ENCODE measurements at places on chromosomes 3 and 15.

- DNase-seq = peak; percentile 60
These were observed 33.2 kb downstream of the SLC25A26 start for GRCh38 chr3:66253790-66254620.

GRCh38 chr3:128081226-128081625, 29.0 kb downstream of the SEC61A1 start:
- no peak for DNase-seq

DNA sequence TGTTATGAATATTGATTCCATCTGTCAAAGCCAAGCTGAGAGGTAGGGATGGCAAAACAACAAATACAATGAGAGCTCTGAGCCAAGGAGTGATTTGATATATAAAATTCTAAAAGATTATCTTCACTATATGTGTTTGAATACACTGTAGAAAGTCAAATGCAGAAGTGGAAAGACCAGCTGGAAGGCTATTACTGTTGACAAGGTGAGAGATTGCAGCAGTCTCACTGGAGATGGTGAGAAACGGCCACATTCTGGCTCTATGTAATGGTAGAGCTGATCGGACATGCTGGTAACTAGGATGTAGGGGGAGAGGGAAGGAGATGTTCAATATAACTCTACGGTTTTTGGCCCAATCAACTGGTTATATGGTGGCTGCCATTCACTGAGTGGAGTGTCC, 434.2 kb upstream of the SUCLG2 start:
- no peak for DNase-seq

- peak; percentile 23 for DNase-seq
These were observed 113.9 kb downstream of the TLE3 start for GRCh38 chr15:69983696-69984265.

- DNase-seq = no peak
These were observed 87.6 kb downstream of the RYK start for GRCh38 chr3:134163096-134163495.

- peak; percentile 98 for DNase-seq
These were observed 213.7 kb downstream of the PDCD6IP start for GRCh38 chr3:34012102-34012461.

DNA sequence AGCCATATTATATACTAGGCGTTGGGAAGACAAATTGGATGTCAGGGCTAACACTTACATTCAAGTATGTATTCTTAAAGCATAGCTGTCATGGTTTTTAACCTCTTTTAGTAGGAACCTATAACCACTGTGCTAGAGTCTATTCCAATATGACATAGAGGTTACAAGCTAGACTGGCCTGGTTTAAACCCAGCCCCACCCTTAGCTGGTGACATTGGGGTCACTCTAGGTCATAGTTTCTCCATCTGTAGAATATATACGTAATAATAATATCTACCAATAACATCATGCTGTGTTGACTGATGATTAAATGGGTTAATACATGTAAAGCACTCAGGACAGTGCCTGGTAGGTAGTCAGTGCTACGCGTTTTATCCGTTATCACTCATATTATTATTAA, 16.7 kb downstream of the NRROS start:
- no peak for DNase-seq

DNA sequence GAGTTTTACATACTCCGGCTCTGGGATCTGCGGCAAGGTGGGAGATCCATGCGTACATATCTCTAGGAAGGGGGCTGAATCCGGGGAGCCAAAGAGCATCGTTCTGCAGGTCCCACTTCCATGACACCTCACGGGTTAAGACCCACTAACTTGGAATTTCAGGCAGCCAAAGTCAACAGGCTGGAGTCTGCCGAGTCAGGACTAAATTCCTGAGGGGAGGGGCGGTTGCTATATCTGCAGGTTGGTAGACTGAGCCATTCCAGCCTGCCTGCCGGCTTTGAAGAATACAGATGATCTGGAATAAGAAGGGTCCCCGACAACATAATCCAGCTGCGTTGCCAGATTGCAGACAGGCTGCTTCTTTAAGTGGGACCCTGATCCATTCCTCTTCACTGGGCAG, 65.4 kb upstream of the PEX5L start:
- DNase-seq = no peak

DNA sequence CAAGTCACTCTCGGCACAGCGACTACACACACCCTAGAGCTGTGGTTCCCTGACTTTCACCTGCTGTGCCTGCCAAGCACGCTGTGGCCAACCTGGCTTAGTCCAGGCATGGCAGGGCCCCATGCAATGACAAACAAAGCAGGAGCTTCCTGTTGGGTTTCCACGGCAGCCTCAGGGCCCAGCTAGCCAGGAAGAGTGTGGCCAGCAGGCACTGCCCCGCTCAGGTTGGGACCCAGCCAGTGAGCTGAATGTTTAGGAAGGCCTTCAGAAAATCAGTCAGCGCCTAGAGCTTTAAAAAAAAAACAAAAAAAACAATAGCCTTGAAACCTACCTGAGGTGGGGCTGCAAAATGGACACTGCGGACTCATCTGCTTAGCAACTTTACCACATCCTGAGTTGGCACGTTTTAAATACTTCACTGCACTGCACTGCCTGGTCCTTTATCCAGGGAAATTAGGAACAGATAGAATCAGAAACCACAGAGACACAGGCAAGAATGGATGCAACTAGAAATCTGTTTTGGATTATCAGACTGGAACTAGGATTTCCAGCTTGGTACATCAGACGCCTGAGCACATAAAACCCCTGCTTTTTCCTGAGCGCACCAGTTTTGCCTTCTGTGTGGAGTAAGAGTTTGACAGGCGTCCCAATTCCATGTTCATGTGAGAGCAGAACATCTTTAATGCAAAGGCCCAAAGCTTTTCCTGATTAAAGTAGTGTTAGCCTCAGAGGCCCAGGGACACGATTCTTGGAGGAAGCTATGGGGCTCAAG, 36.2 kb upstream of the LDHAL6B start:
- DNase-seq = peak; percentile 90

GRCh38 chr3:23219117-23219516, 16.0 kb downstream of the UBE2E2 start:
- peak; percentile 47 for DNase-seq

- no peak for DNase-seq
These were observed 10.3 kb downstream of the PFKFB4 start for GRCh38 chr3:48546203-48546829.

- no peak for DNase-seq
These were observed 102.0 kb upstream of the BNIP2 start for GRCh38 chr15:59791079-59791478.

GRCh38 chr3:10136426-10137005, 5.1 kb upstream of the VHL start:
- no peak for DNase-seq

- DNase-seq = no peak
These were observed 68.1 kb downstream of the TRIM69 start for GRCh38 chr15:44804298-44805046.

DNA sequence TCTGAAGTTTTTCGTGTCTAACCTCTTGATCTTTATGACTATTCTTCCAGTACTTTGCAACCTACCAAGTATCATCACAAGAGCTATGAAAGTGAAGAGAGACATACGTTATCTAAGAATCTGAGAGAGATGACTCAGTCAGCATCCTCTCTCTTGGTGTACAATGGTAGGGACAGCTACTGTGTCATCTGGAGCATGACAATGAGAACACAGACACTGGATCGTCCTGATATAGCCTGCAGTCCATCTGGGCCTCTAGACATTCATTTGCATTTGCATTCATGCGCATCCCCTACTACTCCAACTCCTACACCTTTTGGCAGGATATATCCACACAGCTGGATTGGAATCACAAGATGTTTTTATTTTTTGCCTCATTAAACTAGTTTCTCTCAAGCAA, 115.2 kb downstream of the PEX5L start:
- DNase-seq = no peak

DNA sequence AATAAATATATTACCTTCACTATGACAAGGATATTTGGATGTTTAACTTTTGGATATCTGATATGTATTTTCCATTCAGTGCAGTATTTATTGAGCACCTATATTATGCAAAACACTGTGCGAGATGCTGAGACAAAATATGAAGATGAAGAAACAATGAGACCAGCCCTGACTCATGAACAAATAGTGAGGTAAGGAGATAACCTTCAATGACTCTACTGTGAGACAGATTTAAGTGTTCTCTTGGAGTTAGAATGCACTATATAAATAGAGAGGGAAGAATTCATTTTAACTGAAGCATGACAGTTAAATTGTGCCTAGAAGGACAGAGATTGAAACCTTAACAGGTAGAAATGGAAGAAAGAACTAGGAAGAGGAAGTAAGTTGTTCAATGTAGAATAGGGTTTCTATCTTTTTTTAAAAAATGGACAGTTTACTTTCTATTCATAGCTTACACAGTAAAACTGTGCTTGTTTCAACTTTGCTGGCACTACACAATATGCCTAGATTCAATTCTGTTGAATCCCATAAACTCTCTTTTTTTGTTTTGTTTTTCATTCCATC, 124.2 kb downstream of the ZBTB20 start:
- peak; percentile 19 for DNase-seq

- no peak for DNase-seq
These were observed 62.3 kb upstream of the GATA2 start for GRCh38 chr3:128555098-128555825.

DNA sequence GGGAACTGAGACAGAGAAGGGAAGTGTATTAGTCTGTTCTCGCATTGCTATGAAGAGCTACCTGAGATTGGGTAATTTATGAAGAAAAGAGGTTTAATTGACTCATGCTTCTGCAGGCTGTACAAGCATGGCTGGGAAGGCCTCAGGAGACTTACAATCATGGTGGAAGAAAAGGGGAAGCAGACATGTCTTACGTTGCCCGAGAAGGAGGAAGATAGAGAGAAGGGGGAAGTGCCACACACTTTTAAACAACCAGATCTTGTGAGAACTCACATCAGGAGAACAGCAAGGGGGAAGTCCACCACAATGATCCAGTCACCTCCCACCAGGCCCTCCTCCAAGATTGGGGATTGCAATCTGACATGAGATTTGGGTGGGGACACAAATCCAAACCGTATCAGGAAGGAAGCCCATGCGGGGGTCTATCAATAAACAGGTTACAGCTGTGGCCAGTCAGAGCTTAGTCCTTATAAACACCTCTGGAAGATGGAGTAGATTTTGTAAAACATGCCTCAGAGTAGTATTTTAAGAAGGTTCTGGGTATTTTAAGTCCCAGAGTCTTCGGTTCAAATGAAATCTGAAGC, 153.9 kb downstream of the GHSR start:
- DNase-seq = no peak

GRCh38 chr3:150237490-150237889, 170.6 kb upstream of the TSC22D2 start:
- peak; percentile 89 for DNase-seq

DNA sequence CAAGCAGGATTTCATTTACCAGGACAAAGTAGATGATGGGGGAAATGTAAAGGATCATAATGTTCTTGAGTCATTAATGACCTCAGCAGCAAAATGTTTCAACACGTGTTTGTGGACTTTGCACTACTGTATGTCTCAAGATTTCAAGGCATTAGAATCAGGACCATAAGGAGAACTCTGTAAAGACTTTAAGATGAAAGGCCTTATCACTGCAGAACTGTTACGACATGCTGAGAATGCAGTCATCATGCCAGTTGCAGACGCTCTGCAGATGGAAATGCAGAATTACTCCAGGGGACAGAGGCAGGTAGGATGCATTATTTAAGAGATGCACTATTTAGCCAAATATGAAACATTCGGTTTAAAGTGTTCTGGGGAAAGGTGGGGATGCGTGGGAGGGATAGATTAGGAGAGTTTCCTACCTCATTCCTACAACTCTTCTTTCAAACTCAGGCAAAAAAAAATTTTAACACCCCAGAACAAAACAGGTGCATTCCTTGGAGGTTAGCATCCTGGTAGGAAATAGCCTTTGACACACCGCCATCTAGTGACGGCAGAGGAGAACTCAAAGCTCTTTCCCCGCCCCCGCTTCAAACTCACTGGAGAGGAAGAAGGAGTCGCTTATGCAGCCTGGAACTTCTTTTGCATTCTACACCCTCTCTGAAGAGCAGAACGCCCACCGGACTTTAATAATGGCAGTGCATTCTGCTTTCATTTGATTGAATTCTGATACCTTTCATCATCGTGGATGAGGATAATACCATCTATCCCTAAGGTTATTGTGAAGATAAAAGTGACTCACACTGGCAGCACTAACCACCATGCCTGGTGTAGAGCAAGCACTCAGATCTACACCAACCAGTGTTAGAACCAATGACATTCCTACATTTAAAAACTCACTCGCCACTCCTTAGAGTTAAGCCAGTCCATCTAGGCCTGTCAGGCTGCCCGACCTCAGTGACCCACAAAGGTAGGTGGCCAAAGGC, 43.1 kb upstream of the TOPAZ1 start:
- peak; percentile 64 for DNase-seq

DNA sequence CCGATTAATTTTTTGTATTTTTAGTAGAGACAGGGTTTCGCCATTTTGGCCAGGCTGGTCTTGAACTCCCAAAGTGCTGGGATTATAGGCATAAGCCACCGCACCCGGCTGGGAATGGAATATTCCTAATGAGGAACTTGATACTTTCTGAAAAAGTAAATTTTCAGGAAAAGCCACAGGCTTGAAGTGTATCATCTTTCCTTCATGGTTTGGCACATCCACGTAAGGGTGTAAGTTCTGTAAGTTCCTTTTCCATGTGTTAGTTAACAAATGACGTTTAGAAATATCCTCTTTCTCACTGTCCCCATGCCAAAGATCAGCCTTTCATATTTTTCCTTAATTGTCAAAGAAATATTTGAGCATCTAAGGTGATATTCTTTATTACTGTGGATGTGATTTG, 24.9 kb downstream of the TMEM45A start:
- no peak for DNase-seq

- no peak for DNase-seq
These were observed 323.8 kb upstream of the AZI2 start for GRCh38 chr3:28672406-28672805.

- no peak for DNase-seq
These were observed 110.1 kb upstream of the TGFBR2 start for GRCh38 chr3:30496066-30496966.

- no peak for DNase-seq
These were observed 66.7 kb downstream of the SLC24A1 start for GRCh38 chr15:65688462-65688861.

DNA sequence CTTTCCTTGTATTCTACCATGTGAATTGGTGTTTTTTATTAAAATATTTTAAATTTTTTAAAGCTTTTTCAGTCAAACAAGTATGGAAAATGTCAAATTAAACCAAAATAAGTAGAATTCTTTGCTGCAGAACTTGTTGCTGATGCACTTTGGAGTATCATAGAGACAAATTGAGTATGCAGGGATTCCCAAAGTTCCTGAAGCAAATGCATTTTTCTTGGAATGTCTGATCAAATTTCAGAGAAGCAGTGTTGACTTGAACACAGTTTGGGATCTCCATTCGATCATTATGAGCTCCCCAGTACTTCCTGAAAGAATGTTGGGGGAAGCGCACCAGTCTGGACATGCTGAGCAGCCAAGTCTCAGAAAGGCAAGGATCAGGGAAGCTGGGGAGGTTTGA, 517.8 kb upstream of the CFAP20DC start:
- no peak for DNase-seq

GRCh38 chr3:148992027-148992634, 791 bp downstream of the GYG1 start:
- DNase-seq = no peak

- peak; percentile 49 for DNase-seq
These were observed 733 bp downstream of the RNF111 start for GRCh38 chr15:58988006-58988785.
